CD4-positive, alpha-beta T cell treated with Interleukin-4 for 1 hour (primary cell): ENCODE measurements at places on chromosomes 2 and 18.

- DNase-seq = no peak
Measured at GRCh38 chr2:5986801-5987787, 294.9 kb downstream of the SOX11 start.

DNA sequence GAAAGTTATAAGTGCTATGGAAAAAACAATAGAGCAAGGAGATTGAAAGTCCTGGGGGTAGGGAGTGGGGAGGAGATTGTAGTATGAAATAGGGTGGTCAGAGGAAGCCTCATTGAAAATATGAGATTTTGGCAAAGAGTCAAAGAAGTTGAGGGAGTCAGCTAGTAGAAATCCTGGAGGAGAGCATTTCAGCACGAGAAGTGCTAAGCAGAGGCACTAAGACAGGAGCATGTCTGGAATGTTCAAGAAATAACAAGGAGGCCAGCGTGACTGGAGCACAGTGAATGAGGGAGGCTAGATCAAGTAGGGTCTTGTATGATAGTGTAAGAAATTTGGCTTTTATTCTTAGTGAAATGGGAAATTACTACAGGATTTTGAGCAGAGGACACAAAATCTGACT, 2.1 kb upstream of the TSPYL6 start:
- no peak for DNase-seq

DNA sequence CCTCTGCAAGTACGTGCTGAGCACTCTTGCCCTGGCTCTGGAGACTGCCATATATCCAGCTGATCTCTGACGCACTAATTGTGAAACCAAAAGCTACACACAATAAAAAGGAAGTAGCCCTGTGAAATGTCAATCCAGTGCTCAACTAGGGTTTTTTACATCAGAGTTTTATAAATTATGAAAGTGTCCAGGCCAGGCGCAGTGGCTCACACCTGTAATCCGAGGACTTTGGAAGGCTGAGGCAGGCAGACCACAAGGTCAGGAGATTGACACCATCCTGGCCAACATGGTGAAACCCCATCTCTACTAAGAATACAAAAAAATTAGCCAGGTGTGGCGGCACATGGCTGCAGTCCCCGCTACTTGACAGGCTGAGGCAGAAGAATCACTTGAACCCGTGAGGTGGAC, 24.5 kb upstream of the PEX13 start:
- peak; percentile 72 for DNase-seq

DNA sequence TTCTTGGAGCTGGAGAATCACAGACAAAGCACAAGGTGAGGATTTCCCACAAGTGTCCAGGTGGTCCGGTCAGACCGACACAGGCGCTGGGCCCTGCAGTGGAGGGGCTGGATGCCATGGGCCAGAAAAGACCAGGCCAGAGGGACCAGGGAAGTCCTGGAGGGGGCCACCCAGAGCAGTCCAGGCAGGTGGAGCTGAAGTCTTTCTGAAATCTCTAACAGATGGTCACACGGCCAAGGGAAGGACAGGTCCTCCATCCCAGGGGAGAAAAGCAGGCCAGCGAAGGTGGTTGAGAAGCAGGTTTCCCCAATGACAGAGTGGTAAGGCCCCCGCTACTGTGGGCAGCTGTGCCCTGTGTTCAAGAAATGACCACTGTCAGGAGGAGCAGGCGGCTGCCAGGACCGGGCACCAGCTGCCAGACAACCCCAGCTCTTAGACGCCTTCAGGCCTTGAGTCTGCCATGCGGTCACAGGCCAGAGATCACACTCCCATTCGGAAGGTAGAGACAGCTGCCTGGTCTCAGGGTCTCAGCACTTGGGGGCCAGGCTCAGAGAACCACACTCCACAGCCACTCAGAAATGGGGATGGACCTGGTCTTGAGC, 25.9 kb downstream of the HS1BP3 start:
- no peak for DNase-seq

DNA sequence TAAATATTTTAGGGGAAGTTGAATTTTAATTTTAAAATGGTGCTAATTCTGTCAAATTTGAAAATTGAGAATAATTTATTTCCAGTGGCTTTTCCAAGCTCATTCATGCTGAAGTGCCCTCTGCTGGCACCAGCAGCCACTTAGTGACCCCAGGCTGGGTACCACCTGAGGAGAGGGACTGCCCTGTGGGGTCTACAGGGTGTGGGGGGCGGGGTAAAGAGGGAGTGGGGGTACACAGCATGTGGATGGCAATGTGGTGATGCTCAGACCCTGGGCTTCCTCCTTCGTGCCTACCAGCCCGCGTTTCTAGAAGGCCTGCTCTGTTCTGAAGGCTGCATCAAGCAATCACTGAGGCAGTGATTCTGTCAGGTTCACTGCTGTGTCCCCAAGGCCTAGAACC, 45.1 kb upstream of the SCLY start:
- no peak for DNase-seq

- no peak for DNase-seq
Measured at GRCh38 chr18:905948-906415, 1.3 kb downstream of the ADCYAP1 start.

GRCh38 chr2:12433626-12433990, 283.1 kb upstream of the TRIB2 start:
- no peak for DNase-seq

GRCh38 chr2:81093031-81093430, 788.5 kb upstream of the LRRTM1 start:
- DNase-seq = no peak

DNA sequence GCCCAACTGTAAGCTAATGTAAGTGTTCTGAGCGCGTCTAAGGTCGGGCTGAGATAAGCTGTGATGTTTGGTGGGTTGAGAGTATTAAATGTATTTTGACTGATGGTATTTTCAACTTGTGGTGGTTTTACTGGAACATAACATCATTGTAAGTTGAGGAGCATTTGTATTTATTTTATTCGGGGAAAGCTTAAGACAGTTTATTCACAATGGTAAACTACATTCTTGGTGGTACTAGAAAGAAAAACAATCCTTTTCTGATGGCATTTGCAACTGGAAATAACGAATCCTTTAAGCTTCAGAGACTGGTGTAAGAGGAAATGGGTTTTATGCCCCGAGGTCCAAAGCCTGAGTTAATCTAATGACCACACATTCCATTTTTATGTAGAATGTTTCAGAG, 283.3 kb upstream of the NETO1 start:
- DNase-seq = no peak

DNA sequence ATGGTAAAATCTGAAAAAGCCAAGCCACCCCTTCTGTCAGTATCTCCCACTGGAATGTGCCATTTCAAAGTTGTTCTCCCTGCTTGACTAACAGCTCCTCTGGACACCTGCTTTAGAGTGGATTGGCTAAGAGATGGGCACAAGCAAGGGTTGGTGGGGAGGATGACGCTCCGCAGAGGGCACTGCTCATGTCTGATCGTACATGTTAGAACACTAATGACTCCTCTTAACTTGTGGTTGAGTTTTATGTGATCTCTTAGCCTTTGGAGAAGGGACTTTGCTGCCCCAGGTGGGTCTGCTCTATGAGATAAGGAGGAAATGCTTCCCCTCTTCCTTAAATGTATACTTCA, 8.2 kb upstream of the KIAA2012 start:
- DNase-seq = no peak

- no peak for DNase-seq
Measured at GRCh38 chr2:220460257-220460985, 833.0 kb downstream of the SLC4A3 start.

GRCh38 chr2:129901754-129902415, 77.6 kb upstream of the RAB6C start:
- no peak for DNase-seq

DNA sequence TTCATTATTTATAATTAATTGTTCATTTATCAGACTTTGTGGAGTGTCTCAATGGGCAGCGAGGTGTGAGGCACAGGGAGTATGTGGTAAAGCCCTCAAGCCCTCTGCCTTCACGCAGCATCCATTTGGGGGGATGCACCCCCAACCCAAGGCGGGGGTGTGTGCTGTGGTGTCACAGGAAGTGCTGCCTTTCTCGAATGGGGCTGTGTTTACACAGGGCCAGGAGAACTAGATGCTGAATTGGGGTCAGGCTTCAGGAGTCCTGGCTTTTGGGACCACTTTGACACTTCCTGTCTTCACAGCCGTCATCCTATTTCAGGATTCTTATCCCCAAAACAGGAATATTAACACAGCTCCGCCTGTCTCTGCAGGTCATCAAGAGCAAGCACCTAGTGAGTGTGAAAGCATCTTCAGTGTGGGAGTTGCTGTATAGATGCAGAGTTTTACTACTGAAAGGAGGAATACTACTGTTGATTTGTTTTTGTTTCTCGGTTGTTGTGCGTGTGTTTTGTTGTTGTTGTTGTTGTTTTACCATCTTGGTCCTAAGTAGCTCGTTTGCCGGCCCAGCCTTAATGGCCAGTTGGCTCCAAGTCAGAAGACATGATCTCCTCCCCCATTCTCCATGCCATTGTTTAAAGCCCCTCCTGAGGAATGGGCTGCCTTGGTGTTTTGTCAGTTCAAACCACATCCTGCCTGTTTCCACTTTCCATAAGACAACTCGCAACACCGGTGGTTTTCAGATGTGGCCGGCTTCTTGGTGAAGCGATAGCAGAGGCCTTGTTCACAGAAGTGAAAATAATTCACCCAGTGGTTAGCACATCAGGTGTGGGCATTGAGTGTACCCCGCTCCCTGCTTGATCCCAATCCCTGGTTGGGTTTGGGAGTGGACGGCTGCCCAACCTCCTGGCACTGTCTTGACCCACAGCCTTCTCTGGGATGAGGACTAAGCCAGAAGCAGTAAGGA, 221.3 kb downstream of the BCL2 start:
- DNase-seq = peak; percentile 53

- no peak for DNase-seq
Measured at GRCh38 chr2:110933420-110933819, 187.3 kb upstream of the BCL2L11 start.

GRCh38 chr18:73663581-73663980, 484.1 kb downstream of the FBXO15 start:
- DNase-seq = no peak

- no peak for DNase-seq
Measured at GRCh38 chr2:238659231-238659630, 188.7 kb upstream of the TWIST2 start.

DNA sequence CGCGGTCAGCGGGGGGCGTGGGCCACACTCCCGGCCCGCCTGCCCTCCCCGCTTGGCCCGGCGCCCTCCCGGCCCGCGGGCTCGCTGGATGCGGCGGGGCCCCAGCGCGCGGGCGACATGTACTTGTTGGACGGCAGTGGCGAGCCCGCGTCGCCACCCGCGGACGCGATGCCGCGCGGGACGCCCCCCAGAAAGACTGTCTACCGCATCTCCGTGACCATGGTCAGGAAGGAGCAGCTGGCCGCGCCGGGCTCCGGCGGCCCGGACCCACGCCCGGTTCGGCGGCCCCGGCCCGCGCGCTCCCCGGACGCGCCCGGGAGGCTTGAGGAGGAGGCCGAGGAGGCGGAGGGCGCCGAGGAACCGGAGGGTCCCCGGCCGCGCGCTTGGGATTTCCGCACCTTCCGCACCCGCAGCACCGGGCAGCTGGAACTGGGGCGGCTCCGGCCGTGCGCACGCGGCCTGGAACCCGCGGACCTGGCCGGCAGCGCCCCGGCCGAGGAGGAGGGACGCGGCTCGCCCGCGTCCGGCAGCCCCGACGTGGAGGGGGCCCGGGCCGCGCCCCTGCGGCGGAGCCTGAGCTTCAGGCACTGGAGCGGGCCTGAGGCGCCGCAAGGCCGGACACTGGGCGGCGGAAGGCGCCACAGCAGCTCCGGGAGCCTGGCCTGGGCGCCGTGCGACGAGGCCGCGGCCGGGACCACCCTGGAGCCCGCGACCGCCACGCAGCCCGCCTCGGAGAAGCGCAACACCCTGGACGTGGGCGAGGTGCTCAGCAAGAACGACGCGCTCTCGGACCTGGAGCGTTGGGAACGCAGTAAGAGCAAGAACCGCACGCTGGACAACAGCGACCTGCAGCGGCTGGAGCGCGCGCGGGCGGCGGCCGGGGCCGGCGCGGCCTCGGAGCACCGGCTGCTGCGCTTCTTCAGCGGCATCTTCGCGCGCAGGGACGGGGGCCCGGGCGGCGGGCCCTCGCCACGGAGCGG, 176.4 kb downstream of the AGAP1 start:
- no peak for DNase-seq

DNA sequence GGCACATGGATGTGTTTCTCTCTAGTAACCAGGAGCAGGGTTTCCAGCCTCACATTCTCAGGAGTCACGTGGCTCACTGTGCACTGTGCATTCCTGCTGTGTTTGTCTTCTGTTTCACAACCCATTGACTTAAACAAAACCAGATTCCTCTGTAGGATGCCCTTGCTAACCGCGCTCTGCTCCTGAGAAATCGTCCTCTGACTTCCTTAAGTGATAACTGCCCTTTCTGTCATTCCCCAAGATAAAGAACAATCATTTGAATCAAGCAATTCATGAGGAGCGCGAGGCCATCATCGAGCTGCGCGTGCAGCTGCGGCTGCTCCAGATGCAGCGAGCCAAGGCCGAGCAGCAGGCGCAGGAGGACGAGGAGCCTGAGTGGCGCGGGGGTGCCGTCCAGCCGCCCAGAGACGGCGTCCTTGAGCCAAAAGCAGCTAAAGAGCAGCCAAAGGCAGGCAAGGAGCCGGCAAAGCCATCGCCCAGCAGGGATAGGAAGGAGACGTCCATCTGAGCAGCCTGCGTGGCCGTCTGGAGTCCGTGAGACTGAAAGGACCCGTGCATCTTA, 60.2 kb downstream of the RALBP1 start:
- DNase-seq = no peak

DNA sequence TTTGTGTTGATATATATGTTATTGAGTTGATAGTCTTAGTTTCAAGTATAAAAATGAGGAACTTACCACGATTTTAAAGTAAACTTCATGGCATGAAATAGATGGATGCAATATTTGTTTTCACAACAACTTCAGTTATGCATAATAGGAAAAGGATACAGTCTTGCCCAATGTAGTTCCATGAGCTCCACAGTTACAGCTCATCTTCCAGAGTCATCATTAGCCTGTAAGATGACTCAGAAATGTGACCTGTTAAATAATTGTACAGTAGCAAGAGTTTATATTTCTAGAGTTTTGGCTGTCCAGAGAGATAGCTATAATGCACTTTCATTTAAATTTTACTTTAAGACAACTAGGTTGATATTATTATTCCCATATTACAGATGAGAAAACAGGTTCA, 80.9 kb upstream of the ARHGAP28 start:
- no peak for DNase-seq

DNA sequence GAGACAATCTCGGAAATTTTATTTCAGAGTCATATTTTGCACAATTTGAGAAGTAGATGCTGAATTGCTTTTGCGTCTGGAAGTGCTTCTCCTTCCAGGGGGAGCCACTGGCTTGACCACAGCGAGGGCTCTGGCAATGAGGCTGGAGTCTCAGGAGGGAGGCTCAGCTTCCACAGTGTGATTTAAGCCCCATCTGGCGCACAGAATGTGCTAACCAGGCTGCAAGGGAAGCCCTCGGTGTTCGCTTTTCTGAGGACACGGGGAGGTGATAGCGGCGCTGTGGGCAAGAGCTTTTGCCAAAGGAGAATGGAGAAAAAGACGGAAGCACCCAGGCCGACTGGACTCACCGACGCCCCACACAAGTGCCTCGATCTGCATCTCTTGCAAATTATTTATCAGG, 52.4 kb downstream of the ADI1 start:
- DNase-seq = no peak

- DNase-seq = no peak
Measured at GRCh38 chr18:76715012-76715610, 107.2 kb upstream of the ZNF236 start.

GRCh38 chr18:63043516-63043915, 276.1 kb downstream of the BCL2 start:
- DNase-seq = no peak
